ENCODE measurements at places on chromosomes 6 and 20.

DNA sequence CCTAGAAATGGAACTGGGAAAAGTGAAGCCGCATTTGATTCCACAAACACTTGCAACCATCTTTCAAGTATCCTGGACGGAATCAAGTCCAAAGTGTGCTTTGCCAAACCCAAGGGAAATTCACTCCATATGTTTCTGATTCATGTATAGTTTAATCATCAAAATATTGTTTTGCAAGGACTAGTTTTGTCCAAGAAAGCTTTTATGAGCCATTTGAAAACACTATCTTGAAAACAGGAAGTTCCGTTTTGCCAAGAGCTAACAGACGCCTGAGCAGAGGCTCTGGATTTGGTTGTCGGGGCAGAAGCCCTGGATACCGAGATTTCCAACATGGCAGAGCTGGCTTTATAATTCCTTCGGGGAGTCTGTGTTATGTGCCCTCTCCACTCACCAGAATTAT lies 251.1 kb downstream of the PHACTR1 start:
- DNase-seq, result no peak

DNA sequence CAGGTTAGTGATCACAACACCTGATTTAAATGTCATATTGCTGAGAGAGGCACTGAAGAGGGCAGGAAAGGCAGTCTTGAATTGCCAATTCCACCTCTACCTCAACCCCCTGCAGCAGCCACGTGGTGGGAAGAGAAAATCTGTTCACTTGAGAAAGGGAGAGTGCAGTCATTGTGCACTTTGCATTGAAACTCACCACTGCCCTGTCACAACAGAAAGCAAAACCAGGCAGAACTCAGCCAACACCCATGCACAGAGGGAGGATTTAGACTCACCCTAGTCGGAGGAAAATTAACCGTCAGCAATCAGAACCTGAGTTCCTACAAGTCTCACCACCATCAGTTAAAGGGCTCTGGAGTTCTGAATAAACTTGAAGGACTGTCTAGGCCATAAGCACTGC lies 1040.2 kb downstream of the HACE1 start:
- DNase-seq, result no peak

DNA sequence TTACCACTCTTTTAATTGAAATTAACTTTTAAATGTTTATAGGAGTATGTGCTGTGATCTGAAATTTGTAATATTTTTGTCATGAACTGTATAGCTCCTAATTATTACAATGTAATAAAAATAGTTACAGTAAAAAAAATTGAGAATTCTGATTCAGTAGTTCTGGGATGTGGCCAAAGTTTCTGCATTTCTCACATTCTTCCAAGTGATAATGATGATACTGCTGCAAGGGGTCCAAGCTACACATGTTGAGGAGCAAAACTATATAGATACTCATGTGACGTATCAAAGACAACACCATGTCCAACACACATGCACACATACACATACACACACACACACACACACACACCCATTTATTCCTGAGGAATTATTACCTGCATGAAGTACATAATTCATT lies 71.0 kb upstream of the FAM83B start:
- no peak for DNase-seq

GRCh38 chr6:43334466-43335095 lies 26.0 kb upstream of the CRIP3 start:
- no peak for DNase-seq

GRCh38 chr6:166333172-166333995 lies 9.0 kb downstream of the SFT2D1 start:
- DNase-seq, result peak; percentile 73

- DNase-seq, result no peak
Observed at GRCh38 chr20:15257569-15257870, 920.1 kb upstream of the FLRT3 start.

DNA sequence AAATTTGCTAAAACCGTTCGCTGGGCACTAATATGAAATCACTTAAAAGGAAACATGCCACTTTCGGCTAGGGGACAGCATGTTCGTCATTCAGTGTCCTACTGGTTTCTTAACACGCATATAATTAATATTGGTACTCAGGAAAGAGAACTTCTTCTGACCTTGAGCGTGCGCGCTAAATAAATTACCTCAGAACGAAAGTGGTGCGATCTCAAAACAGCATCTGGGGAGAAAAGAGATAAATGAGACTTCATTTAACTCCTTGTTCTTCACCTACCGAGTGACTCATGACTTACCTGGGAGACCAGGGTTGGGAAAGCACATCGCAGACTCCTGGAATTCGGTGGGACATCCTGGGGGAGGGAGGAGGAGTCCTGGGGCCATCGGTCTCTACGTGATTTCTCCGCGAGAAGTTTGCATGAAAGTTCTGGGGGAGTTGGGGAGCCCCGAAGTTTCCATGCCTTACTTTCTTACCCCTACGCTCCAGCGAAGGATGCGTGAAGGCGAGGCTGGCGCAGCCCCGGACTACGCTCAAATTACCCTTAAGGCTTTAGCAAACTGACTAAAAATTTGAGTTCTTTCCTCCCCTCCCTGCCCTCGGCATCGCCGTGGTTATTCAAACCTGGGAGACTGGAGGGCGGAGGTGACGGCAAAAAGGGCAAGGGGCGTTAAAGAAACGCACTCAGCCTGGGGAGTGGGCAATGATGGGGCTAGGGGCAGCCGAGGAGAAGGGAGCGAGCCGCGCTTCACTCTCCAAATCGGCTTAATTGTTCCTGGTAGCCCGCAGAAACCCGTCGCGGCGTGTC lies 1.1 kb upstream of the BEND6 start:
- DNase-seq, result peak; percentile 38

DNA sequence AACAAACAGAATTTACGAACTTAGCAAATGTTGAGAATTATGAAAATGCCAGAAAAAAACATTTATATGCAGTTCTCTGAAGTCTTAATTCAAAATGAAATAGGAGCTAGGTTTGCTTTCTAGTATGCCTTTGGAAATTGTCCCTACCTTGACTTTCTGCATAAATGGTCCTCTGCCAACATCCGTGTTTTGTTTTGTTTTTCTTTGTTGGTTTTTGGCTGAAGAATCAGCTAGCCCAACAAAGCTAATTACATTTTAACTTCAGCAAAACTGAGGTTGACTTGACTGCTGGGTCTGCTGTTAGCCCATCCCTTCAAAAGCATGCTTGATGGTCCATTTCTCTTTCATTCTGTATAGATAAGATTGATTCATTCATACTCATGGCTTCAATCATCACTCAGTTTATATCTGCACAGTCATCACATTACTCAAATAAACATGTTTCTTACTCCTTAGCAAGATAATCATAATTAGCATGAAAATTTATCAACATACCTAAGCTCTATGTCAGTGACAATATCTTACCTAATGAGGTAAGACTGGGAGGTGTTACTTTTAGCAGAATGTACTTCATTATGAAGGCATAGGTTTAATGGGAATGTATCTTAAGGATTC lies 76.4 kb downstream of the ADGRB3 start:
- DNase-seq, result no peak

DNA sequence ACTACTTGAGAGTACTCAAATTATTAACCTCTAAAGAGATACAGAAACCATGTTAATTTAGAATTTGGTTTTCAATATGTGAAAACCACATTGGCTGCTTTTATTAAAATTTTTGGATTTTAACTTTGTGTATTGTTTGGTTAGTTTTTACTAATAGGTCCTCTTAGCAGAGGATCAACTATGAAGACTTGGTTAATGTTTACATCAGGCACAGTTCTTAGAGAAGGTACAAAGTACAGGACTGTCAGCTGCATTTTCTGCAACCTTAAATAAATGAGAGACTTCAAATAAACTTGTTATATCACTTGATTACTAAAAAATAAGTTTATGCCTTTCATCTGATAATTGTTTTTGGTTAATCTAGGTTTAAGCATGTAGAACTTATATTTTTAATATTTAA lies 89.1 kb downstream of the PHF3 start:
- DNase-seq, result no peak

DNA sequence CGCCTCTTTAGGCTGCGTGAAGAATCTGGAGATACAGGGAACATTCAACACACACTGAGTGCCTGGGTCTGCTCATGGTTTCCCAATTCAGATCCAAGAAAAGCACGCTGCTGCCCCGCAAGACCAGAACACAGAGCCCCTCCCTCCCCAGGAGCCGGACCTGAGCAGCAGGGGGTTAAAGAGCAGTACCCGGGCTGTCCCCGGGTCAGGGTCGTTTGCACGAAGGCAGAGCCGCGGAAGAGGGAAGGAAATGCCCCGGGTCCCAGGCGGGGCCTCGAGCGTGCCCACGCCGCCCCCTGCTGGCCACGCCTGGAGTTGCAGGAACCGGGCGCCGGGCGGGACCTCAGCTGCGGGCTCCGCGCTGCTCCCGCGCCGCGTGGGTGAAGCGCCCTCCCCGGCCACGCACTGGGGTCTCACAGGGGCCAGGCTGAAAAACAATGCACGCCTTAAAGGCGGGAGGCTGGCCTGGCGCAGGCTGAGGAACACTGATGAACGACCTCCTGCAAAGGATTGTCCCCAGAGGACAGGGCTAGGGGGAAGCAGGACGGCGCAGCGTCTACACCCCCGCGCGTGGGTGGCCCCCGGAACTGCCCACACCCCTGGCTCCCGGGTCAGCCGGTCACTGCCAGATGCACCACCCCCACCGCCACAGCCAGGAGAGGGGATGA lies 48.9 kb downstream of the ANKRD60 start:
- no peak for DNase-seq

GRCh38 chr6:93323630-93324029 lies 95.7 kb downstream of the EPHA7 start:
- DNase-seq, result no peak

DNA sequence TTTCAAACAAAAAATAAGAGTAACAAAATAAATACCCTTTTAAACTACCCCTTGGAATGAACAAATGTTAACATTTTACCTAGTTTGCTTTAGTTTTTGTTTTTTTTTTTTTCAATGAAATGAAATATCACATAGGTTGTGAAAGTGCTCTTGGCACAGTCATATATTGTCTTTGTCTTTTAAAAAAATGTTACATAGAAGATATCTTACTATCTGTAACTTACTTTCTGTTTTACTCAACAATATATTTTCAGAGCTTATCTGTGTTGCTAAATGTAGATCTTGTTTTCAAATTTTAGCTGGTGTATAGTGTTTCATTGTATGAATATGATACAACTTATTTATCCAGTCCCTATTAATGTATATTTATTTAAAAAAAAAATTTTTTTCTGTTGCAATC lies 8.6 kb downstream of the CEP57L1 start:
- no peak for DNase-seq
